Tibial nerve (tissue), 4 donors: ENCODE measurements at places on chromosomes 16 and 17. TPM values are rescaled to one million over a fixed set of nuclear protein-coding genes. Genes with fewer than 3 reads are reported as not detected.

DNA sequence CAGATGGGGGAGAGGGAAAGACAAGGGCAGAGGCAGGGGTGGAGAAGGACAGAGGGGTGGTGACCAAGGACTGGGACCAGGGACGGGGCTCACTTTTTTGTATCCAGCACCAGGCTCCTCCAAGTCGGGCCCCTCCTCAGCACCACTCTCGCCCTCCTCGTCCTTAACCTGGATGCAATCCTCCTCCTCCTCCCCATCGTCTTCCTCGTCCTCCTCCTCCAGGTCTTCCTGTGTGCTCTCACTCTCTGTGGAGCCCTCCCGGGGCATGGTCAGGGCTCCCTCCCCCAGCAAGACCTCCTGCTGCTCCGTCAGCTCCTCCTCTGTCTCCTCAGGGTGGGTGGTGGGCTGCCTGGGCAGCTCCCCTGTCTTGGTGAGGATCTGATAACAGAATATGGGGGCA lies 16.8 kb downstream of the G6PC3 start:
- no peak for DNase-seq

DNA sequence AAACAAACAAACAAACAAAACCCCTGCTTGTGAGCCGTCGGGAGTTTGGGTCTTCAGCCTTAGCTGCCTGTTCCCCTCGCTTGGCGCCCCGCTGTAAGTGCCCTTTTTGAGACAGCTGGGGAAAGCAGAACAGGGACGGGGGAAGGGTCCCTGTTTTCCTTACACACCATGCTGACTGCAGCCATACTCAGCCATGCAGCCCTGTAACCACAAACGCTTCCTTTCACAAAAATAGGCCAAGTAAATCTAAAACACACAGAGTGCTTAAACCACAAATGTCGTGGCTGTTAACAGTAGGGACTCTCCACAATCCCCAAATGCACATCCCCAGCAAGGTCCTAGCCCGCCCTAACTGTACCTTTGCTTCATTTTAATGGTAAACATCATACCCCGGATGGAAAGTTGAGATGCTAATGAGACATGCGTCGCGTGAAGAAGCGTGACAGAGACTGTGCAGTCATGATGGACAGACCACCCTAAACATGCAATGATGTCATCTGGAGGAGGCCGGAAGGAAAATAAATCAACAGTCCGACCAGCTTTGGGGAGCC lies 129.9 kb downstream of the MGAT5B start:
- no peak for DNase-seq

The PRKCA gene
- 71.6 TPM for total RNA-seq

DNA sequence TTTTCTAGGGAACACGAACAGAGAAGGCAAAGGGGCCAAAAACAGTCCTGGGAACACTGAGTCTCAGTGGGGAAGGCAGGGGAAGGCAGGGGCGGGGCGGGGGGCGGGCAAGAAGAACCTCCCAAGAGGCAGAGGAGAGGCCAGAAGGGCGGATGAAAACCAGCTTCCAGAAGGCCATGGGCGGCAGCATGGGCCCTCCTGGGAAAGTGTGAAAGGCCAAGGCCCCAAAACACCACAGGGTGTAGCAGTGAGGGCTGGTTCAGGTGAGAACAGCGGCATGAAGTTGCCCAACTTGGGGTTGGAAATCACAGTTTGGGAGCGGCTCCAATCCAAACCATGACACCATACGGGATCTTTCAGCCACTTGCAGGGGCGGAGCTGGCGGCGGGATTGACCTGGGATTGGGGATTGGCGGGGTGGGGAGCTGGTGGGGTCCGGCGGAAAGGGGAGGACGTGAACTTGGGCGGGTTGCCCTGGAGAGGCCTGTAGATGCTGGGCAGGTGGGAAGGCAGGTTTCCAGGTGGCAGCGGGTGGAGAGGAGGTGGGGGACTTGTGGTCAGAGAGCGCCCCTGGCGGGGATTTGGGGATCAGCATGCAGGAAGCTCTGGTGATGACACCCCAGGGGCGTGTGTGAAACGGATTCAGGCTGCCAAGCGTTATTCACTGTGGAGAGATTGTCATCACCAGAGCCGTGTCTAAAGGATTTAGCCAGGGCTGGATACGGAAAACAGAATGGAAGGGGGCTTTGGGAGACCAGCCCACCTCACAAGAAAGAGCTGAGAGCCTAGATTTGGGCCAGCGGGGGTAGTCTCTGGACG lies 80.9 kb downstream of the ARHGAP23 start:
- DNase-seq: peak; percentile 79

The RNU2-1 gene
- total RNA-seq: not detected

The ASPA gene
- 14.7 TPM for total RNA-seq

DNA sequence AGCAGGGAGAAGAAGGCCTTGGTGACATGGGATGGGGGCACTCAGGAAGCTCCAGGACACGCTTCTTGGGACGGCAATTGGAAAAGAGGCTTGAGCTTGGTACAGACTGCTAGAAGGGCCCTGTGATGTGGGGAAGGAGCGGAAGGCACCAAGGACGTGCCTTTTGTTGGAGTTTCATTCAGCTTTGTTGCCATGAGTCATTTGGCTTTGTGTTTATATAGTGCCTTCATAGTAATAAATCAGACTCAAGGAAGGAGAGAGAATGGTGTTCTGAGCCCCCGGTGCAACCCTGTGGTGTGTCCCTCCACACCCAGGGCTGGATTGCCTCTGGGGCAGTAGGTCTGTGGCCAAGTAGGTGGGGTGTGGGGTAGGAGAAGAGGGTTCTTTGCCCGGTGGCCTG lies 7.4 kb upstream of the TBX4 start:
- no peak for DNase-seq

GRCh38 chr17:75831032-75831571 lies 13.1 kb downstream of the UNC13D start:
- no peak for DNase-seq

The C16orf89 gene
- 6.3 TPM for total RNA-seq

The FAM83G gene
- total RNA-seq: 4.5 TPM

GRCh38 chr16:79184464-79185030 lies 416.0 kb downstream of the MAF start:
- no peak for DNase-seq

The TP53TG3 gene
- not detected for total RNA-seq

GRCh38 chr16:82157836-82158235 lies 12.2 kb downstream of the MPHOSPH6 start:
- DNase-seq: no peak

GRCh38 chr16:86964796-86965241 lies 352.4 kb downstream of the C16orf95 start:
- DNase-seq: no peak

DNA sequence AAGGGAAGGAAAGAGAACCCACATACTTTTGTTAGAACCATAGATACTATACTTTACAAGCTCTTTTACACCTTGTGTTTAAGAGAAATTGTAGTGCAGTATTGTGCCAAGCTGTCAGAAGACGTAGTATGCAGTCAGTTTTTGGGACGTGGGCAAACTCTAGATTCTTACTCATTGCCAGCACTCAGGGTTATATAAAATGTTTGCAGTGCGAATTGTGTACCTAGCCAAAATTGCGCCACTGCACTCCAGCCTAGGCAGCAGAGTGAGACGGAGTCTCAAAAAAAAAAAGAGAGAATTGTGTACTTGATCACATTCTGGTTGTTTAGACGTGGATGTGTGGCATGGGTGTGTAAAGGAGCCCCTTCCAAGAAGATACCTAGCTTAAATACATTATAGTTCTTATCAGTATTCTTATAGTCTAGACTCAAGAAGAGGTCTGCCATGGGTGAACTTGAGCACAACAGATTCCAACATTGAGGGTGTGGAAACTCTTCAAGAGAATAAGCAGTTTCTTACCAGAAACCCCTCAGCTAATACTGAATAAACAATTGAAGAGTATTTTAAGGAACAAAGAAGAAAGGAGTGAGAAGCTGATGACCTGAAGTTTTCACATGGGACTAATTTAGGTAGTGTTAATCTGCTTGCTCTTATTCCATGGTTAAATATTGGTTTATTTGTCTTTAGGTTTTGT lies 27.4 kb upstream of the MRC2 start:
- no peak for DNase-seq
